Activated CD4-positive, alpha-beta T cell treated with anti-CD3 and anti-CD28 coated beads for 4 hours (primary cell): ENCODE measurements at places on chromosomes 16 and 17.

GRCh38 chr17:6420173-6420641 is 14.7 kb downstream of the AIPL1 start:
- DNase-seq = no peak

- no peak for DNase-seq
Observed at GRCh38 chr16:85011846-85012284, 530 bp upstream of the ZDHHC7 start.

DNA sequence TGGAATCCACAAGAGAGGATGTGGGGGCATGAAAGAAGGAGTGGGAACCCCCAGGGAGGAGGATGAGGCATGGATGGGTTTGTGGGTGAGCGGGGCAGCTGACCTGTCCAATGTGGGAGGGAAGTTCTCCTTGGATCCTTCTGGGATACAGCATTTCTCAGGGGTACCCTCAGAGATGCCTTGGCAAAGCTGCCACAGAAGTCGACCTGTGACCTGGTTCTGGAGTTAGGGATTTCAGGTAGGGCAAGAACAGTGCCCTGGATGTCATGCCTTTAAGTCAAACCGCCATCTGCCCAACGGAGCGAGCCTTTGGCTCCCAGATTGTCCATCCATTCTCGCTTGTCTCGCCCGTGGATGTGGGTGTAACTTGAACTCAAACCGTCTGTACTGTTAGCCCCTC is 30.0 kb downstream of the WSCD1 start:
- no peak for DNase-seq

GRCh38 chr16:87740441-87740840 is 25.3 kb downstream of the KLHDC4 start:
- no peak for DNase-seq

DNA sequence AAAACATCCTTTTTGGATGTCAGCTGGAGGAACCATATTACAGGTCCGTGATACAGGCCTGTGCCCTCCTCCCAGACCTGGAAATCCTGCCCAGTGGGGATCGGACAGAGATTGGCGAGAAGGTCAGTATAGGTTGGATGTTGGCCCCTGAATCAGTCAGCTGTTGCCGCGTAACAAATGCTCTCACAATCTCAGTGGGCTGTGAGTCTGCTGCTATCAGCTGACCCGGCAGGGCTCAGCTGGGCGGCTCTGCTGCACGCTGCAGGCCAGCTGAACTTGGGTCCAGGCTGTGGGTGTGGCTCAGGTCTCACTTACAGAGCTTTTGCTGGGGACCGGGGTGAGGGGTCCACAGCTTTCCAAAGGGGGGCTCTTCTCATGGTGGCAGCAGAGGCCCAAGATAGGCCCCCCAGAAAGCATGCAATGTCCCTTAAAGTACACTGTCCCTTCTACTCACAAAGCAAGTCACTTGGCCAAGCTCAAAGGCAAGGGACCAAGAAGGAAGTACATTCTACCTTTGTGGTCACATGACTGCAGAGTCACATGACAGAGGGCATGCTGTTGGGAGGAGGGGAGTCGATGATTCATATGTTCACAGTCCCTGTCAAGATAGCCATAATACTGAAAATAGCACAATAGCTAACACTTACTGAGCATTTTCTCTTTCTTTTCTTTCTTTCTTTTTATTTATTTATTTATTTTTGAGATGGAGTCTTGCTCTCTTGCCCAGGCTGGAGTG is 134.2 kb downstream of the ABCC1 start:
- DNase-seq = peak; percentile 20

- DNase-seq = peak; percentile 98
Observed at GRCh38 chr16:14629919-14630619, at the start of gene PARN. Gene PARN (minus strand): TSS chr16:14630260. CDS start chr16:14630125, 135 bp downstream.

GRCh38 chr17:72046643-72047612 is 73.9 kb upstream of the SOX9 start:
- no peak for DNase-seq

DNA sequence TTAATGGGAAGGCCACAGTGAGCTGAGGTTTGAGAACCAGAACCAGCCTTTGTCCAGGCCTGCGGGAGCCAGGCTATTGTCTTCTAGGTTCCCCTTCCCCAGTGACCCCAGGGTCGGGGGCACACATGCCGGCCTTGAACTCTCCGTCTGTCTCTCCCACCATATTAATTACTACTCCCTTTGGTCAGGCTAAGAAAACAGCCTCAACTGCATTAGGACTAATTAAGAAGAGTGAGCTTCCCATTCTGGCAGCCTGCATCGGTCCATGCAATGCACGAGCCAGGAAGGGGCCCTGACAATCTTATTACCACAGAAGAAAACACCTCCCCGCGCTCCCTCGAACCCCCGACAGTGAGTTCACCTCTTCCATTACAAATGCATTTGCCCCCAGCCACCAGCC is 380.2 kb upstream of the ZFHX3 start:
- DNase-seq = no peak

GRCh38 chr17:19939993-19940721 is 37.5 kb downstream of the AKAP10 start:
- DNase-seq = no peak

GRCh38 chr16:4660454-4661007 is 32.8 kb upstream of the NUDT16L1 start:
- peak; percentile 79 for DNase-seq

GRCh38 chr17:6139447-6139832 is 69.3 kb downstream of the WSCD1 start:
- no peak for DNase-seq

DNA sequence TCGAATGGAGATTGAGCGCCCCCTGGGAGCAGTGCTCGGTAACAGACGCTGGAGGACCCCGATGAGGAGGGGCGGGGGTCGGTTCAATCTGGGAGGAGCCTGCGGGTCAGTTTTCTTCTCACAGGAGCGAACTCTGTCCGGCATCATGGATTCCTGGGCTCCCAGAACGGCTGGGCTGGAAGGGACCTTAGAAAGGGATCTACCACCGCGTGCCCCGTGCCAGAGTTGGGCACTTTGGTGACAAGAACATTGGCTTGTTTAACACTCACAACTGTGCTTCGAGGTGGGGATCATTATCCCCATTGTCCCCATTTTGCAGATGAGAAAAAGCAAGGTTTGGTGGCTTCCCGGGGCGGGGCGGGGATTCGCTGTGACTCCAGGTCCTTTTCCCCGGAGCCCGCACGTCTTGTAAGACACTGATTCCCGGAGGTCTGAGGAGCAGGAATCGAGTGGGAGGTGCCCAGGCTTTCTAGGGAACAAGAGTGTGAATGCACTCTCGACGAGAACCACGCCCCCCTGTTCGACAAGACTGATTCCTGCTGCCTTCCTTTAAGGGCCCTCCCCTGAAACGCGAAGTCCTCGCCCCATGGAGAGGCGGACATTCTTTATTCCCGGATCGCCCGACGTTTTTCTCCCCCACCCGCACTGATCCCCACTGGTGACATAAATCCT is 1.5 kb upstream of the FBXL19 start:
- peak; percentile 90 for DNase-seq

- no peak for DNase-seq
Observed at GRCh38 chr17:14374268-14374667, 73.4 kb downstream of the HS3ST3B1 start.

GRCh38 chr17:15488557-15488956 is 21.1 kb upstream of the CDRT4 start:
- no peak for DNase-seq

GRCh38 chr17:76955191-76955590 is 87.0 kb downstream of the MGAT5B start:
- no peak for DNase-seq

DNA sequence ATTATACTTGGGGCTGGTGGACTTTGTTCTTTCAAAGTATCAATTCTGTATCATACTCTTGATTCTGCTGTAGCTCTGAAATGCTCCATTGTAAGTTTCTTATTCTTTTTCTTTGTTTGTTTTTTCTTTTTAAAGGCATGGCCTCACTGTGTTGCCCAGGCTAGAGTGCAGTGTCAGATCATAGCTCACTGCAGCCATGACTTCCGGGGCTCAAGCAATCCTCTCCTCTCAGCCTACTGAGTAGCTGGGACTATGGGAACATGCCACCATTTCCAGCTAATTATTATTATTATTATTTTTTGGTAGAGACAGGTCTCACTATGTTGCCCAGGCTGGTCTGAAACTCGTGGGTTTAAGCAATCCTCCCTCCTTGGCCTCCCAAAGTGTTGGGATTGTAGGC is 38.9 kb upstream of the METTL9 start:
- DNase-seq = no peak
